ENCODE measurements at places on chromosomes 2 and 18. TPM values are rescaled to one million over a fixed set of nuclear protein-coding genes. Genes with fewer than 3 reads are reported as not detected.

GRCh38 chr2:55048508-55049042 lies 1.7 kb downstream of the RTN4 start:
- H3K4me1 ChIP-seq = peaks cover 16% of the 10 kb centered on the region
- H3K4me3 ChIP-seq = peak overlapping the region; percentile 89
- DNase-seq = no peak
- H3K27me3 ChIP-seq = no peaks in the 10 kb centered on the region
- peak overlapping the region; percentile 90 for H3K27ac ChIP-seq

Gene DNAJC5G
- polyA plus RNA-seq = not detected

Gene CXCR4
- 1.4 TPM for polyA plus RNA-seq

- H3K4me1 ChIP-seq = no peaks in the 10 kb centered on the region
- DNase-seq = no peak
- no peaks in the 10 kb centered on the region for H3K36me3 ChIP-seq
- no peak overlapping the region for H3K4me3 ChIP-seq
- no peaks in the 10 kb centered on the region for H3K27me3 ChIP-seq
- no peak overlapping the region for H3K27ac ChIP-seq
Measured at GRCh38 chr2:124323321-124323720, 298.2 kb downstream of the CNTNAP5 start.

Gene PROM2
- 12.5 TPM for polyA plus RNA-seq

DNA sequence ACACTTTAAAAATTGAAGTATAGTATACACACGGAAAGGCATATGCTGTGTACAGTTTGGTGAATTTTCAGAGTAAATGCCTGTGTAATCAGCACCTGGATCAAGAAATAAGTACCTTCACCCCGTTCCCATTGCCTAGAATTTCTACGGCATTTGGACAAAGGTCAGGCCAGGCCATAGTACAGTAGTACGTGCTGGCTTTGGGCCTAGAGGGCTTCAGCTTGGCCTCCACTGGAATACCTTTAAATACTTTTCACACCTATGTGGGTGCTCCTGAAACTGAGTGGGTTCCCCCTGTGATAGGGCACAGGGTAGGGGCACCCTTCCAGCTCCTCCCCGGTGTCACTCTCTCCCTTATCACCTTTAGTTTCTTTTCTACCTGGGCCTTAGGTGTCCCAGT lies 26.5 kb downstream of the TET3 start:
- H3K27ac ChIP-seq = no peak overlapping the region
- H3K4me3 ChIP-seq = no peak overlapping the region
- H3K4me1 ChIP-seq = peaks cover 10% of the 10 kb centered on the region
- H3K36me3 ChIP-seq = no peaks in the 10 kb centered on the region

Gene VPS4B
- 12.1 TPM for polyA plus RNA-seq

DNA sequence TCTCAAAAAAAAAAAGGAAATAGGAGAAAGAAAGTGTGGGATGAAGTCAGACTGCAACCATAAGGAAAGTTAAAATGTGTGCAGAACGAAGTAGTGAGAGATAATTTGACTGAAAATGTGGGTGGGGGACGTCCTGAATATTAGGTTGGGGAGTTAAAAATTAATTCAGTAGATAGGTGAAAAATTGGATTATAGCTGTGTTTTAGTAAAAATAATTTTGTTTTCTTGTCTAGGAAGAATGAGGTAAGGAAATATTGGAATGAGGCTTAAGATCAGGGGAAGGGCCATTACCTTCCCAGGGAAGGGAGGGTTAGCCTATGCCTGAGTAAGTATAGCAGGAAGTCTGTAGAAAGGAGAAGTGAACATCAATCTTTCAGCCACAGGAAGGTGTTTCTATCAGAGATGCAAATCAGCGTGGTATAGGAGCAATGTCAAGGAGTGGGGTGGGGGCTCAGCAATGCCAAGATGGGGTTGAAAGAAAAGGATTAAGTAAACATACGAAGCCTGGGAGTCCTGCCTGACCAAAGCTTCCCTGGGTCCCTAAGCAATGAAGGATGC lies 250.9 kb downstream of the PIEZO2 start:
- no peaks in the 10 kb centered on the region for H3K4me1 ChIP-seq
- H3K4me3 ChIP-seq = no peak overlapping the region
- DNase-seq = no peak
- no peaks in the 10 kb centered on the region for H3K36me3 ChIP-seq

- peak; percentile 43 for DNase-seq
- H3K27ac ChIP-seq = no peak overlapping the region
- no peak overlapping the region for H3K4me3 ChIP-seq
- no peaks in the 10 kb centered on the region for H3K4me1 ChIP-seq
Measured at GRCh38 chr2:34012715-34013302, 413.7 kb upstream of the FAM98A start.

GRCh38 chr2:231884438-231885140 lies 41.6 kb downstream of the NPPC start:
- DNase-seq = no peak
- H3K27ac ChIP-seq = no peak overlapping the region
- no peaks in the 10 kb centered on the region for H3K27me3 ChIP-seq
- no peak overlapping the region for H3K4me3 ChIP-seq

- H3K4me1 ChIP-seq = peaks cover 23% of the 10 kb centered on the region
- H3K4me3 ChIP-seq = no peak overlapping the region
- H3K36me3 ChIP-seq = no peaks in the 10 kb centered on the region
- no peak for DNase-seq
Measured at GRCh38 chr2:240240017-240240734, 99.7 kb upstream of the OTOS start.

DNA sequence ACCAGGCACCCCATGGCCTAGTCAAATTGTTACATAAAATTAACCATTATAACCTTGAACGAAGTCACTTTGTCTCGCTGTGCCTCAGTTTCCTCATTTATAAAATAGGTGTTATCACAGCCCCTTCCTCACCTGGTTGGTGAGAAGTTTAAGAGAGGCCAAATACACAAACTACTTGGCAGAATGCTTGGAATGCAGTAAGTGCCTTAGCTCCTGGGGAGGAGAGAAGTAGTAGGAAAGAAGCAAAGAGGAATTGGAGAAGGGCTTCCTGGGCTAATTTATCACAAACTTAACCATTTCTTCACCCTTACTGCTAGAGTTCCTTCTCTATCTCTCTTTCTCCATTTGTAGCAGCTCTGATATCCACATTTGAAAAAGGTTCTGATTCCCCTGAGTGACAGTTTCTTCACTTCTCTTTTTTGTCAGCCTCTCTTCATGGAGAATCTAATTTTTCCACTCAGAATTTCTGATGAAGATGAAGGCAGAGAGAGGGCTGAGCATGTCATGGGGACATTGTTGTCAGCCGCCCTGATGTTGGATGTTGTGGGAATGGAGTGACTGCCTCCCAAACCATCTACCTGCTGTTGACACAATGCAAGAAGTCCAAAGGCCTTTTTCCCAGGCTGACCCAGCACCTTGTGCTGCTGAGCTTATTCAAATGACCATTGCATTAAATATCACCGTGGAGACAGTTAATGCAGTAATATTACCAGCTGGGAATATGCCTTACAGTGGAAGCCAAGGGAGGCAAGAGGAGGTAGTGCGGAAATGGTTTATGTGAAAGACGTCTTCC lies 60.4 kb downstream of the BOD1L2 start:
- H3K27ac ChIP-seq = no peak overlapping the region
- DNase-seq = no peak

GRCh38 chr2:231300722-231301076 lies 94.8 kb upstream of the B3GNT7 start:
- no peak for DNase-seq
- H3K4me1 ChIP-seq = peaks cover 32% of the 10 kb centered on the region
- no peak overlapping the region for H3K27ac ChIP-seq
- H3K4me3 ChIP-seq = no peak overlapping the region
- no peaks in the 10 kb centered on the region for H3K27me3 ChIP-seq

Gene MYO7B
- 1.5 TPM for polyA plus RNA-seq

DNA sequence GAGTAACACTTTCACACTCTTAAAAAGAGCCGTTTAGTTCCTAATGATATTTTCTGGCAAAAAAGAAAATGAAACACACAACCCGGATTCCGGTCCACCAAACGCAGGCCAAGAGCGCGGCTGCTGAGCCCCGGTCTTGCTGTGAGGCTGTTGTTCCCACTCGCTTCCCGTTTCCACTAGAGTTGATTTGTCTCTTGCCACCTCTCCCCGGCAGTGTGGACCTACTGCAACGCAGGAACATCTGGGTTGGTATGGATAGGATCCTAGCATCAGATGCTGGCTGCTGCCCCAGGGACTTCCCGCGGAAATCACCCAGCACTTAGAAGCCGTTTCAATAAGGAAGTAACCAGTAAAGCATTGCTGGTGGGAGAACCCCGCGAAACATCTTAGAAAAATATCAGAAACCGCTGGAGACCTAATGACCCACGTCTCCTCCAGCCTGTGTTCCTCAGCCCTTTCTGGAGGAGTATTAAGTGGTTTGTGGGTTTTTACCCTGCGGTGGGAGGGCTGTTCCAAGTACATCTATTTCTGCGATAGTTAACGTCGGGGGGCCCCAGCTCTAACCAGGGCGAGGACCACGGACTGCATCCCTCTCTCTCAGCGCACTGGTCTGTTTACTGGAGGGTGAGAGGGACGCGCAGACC lies 939 bp downstream of the DOCK10 start:
- peak overlapping the region; percentile 6 for H3K4me3 ChIP-seq
- DNase-seq = no peak
- no peak overlapping the region for H3K27ac ChIP-seq
- H3K36me3 ChIP-seq = no peaks in the 10 kb centered on the region
- no peaks in the 10 kb centered on the region for H3K27me3 ChIP-seq

DNA sequence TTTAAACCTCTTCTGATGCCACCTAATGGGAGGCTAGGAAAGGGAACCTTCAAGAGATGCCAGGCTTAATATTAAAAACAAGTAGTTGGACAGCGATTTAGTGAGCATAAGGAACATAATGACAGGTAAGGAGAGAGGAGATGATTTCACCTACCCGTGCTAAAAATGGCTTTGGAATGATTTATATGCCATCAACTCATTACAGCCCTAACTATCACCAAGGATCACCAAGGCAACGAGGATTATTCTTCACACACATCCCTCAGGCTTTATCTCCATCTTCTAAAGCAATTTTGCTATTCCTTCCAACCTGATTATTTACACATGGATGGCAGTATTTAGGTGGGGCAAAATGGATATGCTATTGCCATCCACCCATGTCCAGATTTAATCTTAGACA lies 237.8 kb downstream of the DCC start:
- H3K36me3 ChIP-seq = no peaks in the 10 kb centered on the region
- no peak for DNase-seq
- no peak overlapping the region for H3K4me3 ChIP-seq
- H3K27me3 ChIP-seq = no peaks in the 10 kb centered on the region
- no peak overlapping the region for H3K27ac ChIP-seq

DNA sequence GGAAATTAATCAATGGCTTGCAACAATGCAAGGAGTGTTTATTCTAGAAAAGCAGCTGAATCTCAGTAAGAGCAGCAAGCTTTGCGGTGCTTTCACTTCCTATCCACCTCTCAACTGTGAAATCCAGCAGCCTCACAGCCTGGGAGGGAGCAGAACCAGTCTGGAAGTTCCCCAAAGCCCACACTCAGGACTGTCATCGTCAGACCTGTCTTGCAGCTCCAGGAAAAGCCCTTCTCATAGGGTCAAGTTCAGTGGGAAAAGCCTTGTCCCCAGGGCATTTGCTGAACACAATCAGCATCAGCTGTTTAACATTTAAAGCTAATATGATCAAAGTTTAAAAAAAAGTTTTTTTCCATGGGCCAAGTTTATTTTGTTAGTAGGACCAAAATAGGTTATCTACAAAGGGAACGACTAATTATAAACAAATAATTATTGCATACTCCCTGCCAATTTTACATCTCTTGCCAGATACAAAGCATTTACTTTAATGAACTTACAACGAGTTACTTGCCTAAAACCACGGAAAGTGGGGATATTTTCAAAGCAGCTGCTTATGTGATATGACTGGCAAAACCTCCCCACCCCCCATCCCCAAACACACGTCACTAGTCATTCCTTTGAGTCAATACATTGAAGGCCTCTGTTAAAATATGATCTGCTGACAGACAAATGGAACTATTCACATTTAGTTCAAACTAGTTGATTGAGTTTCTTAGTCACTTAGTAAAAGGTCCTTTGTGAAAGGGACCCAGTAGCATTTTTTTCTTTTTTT lies 36.8 kb downstream of the PARD6G start:
- no peak overlapping the region for H3K4me3 ChIP-seq
- H3K4me1 ChIP-seq = peaks cover 8% of the 10 kb centered on the region
- H3K27ac ChIP-seq = no peak overlapping the region
- H3K27me3 ChIP-seq = no peaks in the 10 kb centered on the region

GRCh38 chr2:167856190-167856589 lies 391.2 kb downstream of the STK39 start:
- H3K27me3 ChIP-seq = no peaks in the 10 kb centered on the region
- no peak overlapping the region for H3K4me3 ChIP-seq
- no peak for DNase-seq
- H3K36me3 ChIP-seq = no peaks in the 10 kb centered on the region
- H3K4me1 ChIP-seq = no peaks in the 10 kb centered on the region

GRCh38 chr18:79321625-79322405 lies 73.9 kb upstream of the NFATC1 start:
- no peak for DNase-seq
- H3K36me3 ChIP-seq = no peaks in the 10 kb centered on the region
- H3K4me1 ChIP-seq = no peaks in the 10 kb centered on the region
- H3K4me3 ChIP-seq = no peak overlapping the region
- H3K27me3 ChIP-seq = no peaks in the 10 kb centered on the region
- H3K27ac ChIP-seq = no peak overlapping the region

- no peaks in the 10 kb centered on the region for H3K4me1 ChIP-seq
- DNase-seq = no peak
- no peak overlapping the region for H3K27ac ChIP-seq
- no peaks in the 10 kb centered on the region for H3K36me3 ChIP-seq
- no peaks in the 10 kb centered on the region for H3K27me3 ChIP-seq
Measured at GRCh38 chr2:219946529-219946928, 319.1 kb downstream of the SLC4A3 start.

DNA sequence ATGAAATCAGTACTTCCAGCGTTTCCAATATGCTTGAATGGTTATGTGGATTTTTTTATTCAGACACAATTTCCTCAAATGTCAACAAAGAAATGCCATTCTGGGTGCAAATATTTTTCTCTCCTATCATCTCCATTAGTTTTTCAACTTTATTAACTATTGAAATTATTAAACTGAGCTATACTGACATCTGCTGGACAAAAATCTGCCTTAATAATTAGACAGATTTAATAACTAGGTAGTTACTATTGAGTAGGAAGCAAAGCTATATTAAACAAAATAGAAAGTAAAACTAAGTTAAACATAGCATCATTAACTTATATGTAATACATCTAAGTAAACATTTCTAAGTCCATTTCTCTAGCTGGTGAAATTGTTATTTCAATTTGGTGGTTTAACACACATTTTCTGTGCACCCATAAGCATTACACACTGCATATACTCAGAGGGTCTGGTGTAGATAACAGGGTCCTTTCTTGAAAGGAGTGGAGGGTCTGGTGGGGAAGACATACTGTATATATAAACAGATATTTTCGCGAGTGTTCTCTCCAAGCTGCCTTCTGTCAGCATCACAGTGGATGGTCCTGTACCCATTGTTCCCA lies 77.0 kb downstream of the LANCL1 start:
- H3K4me1 ChIP-seq = no peaks in the 10 kb centered on the region
- no peaks in the 10 kb centered on the region for H3K27me3 ChIP-seq
- H3K4me3 ChIP-seq = no peak overlapping the region
- no peaks in the 10 kb centered on the region for H3K36me3 ChIP-seq
- no peak overlapping the region for H3K27ac ChIP-seq

All from pancreas (tissue), 10 donors.